Kidney (tissue), 22 donors: ENCODE measurements at places on chromosomes 2 and 18.

GRCh38 chr2:176454893-176455815 lies 185.9 kb downstream of the MTX2 start:
- DNase-seq = peak; percentile 91

GRCh38 chr2:130336877-130337734 lies 5.6 kb upstream of the IMP4 start:
- peak; percentile 96 for DNase-seq

DNA sequence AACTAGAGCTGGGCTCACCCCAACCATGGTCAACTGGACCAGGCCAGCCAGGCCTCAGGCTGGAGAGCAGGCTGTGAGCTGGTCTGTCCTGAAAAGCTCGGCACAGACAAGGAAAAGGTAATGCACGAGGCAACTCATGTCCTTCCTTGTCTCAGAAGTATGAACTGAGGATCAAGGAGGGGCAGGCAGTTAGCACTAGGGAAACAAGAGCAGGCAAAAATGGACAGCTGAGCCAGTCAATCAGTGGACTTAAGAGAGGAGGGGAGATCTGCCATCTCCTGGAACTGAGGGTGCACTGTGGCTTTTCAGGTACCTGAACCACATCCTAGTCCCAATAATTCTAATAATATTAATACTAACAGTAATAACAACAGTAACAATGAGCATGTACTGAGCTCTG lies 20.6 kb upstream of the WIPF1 start:
- DNase-seq = no peak

- no peak for DNase-seq
Observed at GRCh38 chr2:158618891-158619490, 162.2 kb downstream of the PKP4 start.

- DNase-seq = no peak
Observed at GRCh38 chr18:66511792-66512191, 92.1 kb downstream of the CDH19 start.

- no peak for DNase-seq
Observed at GRCh38 chr2:176085861-176086771, 2.4 kb upstream of the EVX2 start.

DNA sequence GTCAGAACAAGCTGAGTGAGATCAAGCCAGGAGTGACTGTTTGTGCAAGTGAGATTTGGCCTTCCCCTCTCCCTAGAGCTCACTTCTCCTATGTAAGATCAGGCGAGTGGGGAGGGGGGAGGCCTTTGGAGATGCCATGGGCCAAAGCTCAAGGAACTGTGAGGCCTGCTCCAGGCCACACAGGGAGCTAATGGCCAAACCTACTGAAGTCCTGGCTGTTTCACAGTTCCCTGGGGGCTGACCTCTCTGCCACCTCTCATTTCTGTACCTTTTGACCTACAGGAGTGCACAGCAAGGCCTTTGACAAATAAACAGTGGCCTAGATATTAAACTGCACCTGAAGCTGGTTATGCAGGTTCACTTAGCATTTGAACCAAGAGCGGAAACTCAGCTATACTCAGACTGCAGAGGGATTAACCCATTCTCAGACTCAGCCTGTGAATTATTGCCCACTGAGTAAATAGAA lies 235.0 kb upstream of the NT5C1B start:
- no peak for DNase-seq
